Epithelial cell of prostate (primary cell): ENCODE measurements at places on chromosomes 2 and 18.

GRCh38 chr2:32559136-32559535 lies 68.7 kb upstream of the TTC27 start:
- no peak for DNase-seq

- peak; percentile 45 for DNase-seq
These were observed at the start of gene CSRNP3 for GRCh38 chr2:165469417-165469816. CSRNP3 (plus strand) TSS chr2:165469698; CDS start chr2:165595066, 125,368 bp downstream.

DNA sequence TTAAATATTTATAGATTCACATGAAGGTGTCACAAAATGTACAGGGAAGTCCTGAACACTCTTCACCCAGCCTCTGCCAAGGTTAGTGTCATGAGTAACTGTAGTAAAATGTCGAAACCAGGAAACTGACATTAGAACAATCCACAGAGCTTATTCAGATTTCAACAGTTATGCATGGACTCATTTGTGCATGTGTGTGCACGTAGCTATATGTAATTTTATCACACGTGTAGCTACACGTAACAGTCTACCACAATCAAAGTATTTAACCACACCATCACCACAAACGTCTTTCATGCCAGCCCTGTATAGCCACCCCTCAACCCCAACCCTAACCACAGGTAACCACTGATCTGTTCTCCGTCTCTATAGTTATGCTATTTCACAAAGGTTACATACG lies 211.7 kb upstream of the REV1 start:
- DNase-seq = peak; percentile 90

- DNase-seq = no peak
These were observed 27.3 kb upstream of the NOTO start for GRCh38 chr2:73174941-73175662.

GRCh38 chr2:215110918-215111317 lies 27.5 kb downstream of the ABCA12 start:
- no peak for DNase-seq

DNA sequence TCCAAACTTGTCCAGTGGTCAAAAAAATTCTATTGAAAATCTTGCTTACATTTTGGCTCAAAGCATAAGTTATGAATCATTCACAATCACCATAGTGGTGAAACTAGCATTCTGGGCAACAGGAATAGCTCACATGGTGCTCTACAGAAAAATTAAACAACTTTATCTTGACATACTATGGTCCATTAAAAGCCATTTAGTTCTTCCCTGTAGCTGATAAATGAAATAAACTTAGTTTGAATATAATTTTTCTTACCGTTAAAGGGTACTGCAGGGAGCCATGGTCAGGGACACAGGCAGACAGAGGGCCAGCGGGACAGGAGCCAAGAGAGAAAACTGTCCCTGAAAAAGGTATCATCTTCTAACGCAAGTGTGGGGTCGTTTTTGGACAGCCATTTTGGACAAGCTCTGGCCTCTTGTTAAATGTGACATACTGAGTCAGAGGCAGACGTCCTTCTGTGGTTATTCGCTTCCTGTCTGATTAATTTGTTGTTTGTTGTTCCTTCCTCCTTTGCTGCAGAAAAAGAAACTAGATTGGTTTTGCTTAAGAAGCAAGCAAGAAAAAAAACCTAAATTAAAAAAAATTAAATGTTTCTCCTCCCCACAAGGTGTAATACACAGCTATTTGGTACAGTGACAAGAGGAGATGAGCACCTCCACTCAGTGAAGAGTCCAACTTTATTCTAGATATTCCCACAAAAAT lies at the start of gene WIPF1:
Gene WIPF1 (minus strand): TSS at position 460 of the 703 bp plus-strand sequence. CDS start 12,231 bp downstream, outside the sequence.
- no peak for DNase-seq

- no peak for DNase-seq
These were observed 22.6 kb downstream of the ST6GAL2 start for GRCh38 chr2:106863387-106863786.

GRCh38 chr2:241215421-241215820 lies 26.9 kb downstream of the ANO7 start:
- DNase-seq = no peak

- no peak for DNase-seq
These were observed 17.5 kb upstream of the DPP4 start for GRCh38 chr2:162091325-162092007.

DNA sequence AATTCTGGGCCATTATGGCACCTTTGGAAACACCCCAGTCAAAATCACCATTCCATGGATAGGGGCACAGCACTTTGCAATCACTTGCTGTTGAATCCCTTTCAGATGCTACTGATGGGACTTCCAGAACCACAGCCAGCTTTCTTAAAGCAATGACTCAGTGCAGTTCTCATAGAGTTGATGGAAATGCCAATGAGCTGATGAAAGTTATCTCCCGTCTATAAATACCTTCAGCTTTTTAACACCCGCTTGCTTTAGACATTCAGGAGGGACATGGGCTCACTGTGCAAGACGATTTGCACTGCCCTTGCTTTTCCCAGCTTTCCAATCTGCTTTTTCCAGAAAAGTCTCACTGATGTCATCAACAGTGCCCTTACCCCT lies 66.7 kb upstream of the RPL31 start:
- DNase-seq = no peak

DNA sequence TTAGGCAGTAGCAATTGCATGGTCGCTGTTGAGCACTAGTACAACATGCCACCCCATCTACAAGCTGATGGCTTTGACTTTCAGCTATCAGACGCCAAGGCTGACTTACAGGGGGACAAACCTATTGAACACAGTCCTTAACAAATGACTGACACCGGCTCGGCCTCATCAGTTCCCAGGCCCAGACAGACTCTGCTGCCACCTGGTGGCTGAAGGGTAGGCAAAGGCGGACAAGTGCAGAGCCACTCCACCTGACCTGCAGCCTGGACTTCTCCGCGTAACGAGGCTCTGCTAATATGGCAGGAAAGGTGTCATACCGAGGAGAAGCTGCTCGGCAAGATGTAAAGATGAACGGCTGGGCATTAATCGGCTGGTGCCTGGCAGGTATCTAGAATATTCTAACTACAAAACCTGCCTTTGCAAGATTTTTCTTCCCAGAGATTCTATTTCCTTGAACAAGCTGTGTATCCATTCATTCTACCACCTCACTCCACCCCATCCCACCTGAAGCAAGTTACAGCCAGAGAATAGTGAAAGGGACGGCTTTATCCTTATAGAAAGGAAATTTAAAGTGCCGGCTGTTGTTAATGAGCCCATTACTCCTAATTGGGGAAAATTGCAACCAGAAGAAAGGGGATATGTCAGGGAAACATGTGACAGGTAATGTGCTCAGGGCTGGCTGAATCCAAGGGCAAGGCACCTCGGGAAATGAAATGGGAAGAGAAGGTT lies 67.4 kb downstream of the STEAP3 start:
- no peak for DNase-seq

DNA sequence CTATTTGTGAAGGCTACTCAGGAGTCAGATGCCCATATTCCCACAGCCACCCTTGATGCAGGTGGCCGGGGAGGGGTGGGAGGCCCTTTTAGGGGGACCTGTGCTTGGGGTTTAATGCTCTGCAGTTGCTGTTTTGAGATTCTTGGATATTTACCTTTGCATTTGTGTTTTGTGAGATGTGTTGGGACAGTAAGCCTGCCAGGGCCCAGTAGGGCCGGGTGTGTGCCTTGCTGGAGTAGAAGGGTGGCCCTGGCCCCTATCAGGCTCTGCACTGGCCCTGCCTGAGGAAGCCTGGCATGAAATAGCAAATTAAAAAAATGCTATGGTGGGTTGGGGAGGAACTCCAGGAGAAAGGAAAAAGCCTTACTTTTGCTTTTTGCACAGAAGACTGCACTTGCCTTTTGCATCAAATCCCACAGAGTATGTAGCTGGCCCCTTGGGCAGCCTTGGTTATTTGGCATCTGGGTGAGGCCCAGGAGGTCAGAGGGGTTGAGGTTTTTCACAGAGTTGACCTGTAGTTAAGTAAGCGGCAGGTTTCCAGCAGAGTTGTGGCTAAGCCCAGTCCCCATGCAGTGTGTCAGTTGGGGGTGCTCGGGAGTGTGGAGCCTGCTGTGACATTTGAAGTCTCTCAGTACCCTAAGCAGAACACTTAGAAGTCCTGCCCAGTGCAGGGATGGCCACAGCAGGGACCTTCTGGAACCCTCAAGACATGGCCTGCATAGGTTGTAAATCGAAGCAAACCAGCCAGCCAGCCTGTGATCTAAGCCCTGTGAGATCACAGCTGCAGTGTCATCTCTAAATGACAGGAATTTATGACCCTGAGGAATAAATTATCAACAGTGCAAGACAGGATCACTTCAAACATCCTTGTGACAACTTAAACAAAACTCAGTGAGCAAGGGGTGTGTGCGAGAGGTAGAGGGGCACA lies 68.8 kb downstream of the SH3RF3 start:
- DNase-seq = no peak

- no peak for DNase-seq
These were observed 9.5 kb upstream of the MCM6 start for GRCh38 chr2:135885709-135886108.

- no peak for DNase-seq
These were observed 535.5 kb downstream of the TNS1 start for GRCh38 chr2:217467331-217467730.

- DNase-seq = no peak
These were observed 6.0 kb downstream of the ITM2C start for GRCh38 chr2:230870544-230871360.

- peak; percentile 40 for DNase-seq
These were observed 325.0 kb upstream of the PKDCC start for GRCh38 chr2:41722668-41723369.

GRCh38 chr18:21314724-21315123 lies 72.7 kb downstream of the GREB1L start:
- DNase-seq = no peak

DNA sequence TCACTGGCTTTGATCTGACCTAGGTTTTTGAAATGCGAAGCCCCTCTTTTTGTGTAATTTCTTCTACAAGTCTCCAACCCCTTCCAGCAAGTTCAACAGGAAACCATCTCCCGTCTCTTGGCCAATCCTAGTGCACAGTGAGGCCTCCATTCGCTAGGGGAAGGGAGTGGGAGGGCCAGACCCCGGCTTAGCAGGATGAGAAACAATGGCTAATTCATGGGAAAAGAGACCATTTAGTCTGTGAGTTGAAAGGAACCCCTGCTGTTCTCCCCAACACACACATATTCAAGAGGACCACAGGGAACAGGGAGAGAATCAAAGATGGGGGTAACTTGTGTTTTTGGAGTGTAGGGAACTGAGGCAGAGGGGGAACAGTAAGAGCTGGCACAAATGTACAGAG lies 83.0 kb downstream of the RTN4 start:
- DNase-seq = no peak

GRCh38 chr2:136246086-136246669 lies 128.2 kb upstream of the CXCR4 start:
- DNase-seq = no peak

GRCh38 chr2:950080-950966 lies at the start of gene SNTG2:
SNTG2 (plus strand) TSS chr2:950849; CDS start chr2:950997, 148 bp downstream.
- DNase-seq = no peak

DNA sequence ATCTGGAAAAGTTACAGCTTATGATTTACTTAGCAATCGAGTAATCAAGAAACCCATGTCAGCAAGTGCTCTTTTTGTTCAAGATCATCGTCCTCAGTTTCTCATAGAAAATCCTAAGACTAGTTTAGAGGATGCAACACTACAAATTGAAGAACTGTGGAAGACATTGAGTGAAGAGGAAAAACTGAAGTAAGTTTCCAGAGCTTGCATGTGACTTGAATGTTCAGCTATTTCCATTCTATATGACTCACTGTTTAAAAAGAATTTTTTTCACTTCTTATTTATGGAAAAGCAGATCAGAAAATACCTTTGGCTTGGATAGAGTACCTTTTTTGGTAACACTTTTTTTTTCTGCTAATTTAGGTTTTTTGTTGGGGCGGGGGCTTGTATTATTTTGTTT lies 70.7 kb downstream of the PMS1 start:
- DNase-seq = no peak

DNA sequence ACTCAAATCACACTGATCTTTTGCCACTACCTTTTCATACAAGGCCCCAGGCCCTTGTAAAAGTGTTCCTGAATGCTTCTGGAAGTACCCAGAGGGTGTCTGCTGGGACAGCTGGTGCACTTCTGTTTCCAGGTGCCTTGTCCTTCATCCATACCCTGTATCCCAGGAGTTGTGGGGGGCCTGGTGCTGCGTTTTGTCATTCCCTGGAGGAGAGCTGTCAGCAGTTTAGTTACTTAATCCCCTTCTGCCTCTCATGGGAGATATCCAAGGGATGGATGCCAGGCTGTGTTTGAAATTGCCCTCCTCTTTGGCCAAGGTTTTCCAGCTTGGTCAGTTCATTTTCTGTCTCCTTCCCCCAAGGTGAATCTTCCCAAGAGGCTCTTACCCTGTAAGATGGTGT lies 158.3 kb downstream of the WDSUB1 start:
- DNase-seq = no peak

DNA sequence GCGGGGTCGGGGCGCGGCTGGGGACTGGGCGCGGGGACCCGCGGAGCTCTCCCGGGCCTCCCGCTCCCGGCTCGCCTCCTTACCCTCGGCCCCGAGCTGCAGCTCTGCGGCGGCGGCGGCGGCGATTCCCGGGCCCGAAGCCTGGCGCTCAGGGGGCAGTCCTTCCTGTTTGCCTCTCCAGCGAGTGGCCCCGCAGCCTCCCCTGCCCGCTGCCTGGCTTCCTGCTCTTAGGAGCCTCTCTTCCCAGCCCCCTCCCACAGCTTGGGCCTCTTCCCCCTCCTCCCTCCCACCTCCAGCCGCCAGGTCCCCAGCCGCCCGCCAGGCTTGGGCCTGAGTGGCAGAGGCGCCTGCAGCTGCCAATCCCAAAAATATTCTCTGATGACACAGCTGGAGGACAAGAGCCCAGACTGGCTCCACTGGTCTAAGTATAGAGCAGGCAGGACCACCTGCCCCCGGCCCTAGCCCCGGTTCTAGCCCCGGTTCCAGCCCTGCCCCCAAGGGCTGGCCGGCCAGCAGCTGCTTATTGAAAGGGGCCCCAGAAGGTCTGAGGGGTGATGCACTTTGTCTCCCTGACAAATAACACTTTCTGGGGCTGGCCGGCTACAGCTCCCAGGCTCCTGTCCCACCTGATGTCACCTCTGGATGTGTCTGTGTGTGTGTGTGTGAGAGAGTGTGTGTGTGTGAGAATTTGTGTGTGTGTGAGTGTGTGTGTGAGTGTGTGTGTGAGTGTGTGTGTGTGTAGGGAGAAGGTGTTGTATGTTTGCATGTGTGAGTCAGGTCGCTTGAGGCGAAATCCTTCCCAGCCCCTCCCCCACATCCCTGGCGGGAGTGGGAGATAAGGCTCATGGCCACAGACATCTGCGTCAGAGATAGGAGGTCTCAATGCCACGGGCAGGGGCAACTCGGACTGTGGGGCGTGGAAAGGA lies at the start of gene OBSL1:
Gene OBSL1 (minus strand): TSS at position 229 of the 926 bp plus-strand sequence. CDS start 307 bp downstream, outside the sequence.
- peak; percentile 41 for DNase-seq

GRCh38 chr2:199775267-199775666 lies 75.7 kb downstream of the FTCDNL1 start:
- DNase-seq = no peak

DNA sequence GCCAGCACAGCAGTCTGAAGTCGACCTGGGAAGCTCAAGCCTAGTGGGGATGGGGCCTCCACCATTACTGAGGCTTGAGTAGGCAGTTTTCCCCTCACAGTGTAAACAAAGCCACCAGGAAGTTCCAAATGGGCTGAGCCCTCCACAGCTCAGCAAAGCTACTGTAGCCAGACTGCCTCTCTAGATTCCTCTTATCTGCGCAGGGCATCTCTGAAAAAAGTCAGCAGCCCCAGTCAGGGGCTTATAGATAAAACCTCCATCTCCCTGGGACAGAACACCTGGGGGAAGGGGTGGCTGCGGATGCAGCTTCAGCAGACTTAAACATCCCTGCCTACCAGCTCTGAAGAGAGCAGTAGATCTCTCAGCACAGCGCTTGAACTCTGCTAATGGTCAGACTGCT lies 218.4 kb upstream of the VRK2 start:
- DNase-seq = no peak
